Suprapubic skin (tissue), 4 donors: ENCODE measurements at places on chromosomes 12 and 14.

- no peak for DNase-seq
Measured at GRCh38 chr14:105867961-105868599, 341.7 kb downstream of the TMEM121 start.

DNA sequence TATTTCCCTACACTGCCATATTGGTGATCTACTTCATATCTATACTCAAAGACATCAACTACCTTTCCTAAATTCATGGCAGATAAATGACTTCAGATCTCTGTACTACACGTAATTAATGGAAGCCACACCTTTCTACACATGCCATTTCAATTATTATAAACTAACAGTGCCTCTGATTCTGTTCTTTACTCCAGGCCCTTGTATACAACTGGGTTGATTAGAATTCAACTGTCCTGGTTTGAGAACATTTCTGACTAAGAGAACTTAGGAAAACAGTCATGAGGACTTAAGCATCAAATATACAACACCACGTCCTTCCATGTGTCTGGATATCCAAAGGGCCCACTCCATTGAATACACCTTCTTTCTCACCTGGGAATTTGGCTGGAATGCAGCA lies 1.8 kb downstream of the ACIN1 start:
- no peak for DNase-seq

DNA sequence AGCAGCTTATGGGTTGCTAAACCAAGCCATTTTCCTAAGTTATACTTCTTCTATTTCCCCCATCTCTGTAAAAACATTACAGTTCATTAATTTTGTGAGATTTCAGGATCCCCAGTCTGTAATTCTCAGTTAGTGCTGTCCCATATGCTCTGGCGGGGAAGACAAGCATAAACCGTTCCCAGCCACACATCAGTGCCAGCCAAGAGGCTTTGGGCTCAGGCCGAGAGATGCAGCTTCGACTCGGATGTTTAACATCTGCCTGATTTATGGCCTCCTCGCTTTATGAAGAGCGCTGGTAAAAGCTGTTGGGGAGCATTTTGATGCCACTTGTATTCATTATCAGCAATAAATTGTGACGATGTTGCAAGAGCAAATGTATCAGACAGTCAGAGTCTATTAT lies 349.1 kb upstream of the CCDC196 start:
- no peak for DNase-seq

GRCh38 chr12:76037130-76038103 lies 5.8 kb upstream of the PHLDA1 start:
- no peak for DNase-seq

DNA sequence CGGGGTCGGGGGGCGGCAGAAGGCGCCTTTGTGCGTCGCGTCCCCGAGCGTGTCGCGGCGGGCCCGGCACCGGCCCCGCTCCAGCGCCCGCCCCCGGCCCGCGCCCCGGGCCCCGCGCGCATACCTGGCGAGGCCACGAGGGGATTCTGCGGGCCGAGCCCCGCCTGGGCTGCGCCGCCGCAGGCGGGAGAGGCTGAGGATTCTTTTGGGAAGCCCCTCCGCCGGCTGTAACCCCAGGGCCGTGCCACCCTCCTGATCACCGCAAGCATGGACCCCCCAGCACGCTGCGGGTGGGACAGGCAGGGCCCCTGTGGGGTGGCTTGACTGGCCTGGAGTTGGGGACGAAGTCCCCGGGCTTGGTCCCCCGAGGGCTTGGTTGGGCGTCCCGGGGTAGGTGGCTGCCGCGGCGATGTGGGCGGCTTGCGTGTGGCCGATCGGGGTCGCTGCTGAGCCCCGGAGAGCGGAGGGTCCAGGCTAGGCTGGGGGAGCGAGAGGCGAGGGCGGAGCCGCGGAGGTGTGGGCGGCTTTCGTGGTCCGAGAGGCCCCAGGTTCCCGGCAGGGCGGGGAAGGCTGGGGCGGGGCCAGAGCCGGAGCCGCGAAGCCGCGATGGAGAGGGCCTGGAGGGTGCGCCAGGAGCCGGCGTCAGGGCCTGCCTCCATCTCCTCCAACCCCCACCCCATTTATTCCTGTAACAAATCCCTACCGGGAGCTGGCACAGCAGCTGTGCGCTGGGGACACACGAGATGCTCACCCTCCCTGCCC lies 28.4 kb upstream of the GPR132 start:
- peak; percentile 68 for DNase-seq

DNA sequence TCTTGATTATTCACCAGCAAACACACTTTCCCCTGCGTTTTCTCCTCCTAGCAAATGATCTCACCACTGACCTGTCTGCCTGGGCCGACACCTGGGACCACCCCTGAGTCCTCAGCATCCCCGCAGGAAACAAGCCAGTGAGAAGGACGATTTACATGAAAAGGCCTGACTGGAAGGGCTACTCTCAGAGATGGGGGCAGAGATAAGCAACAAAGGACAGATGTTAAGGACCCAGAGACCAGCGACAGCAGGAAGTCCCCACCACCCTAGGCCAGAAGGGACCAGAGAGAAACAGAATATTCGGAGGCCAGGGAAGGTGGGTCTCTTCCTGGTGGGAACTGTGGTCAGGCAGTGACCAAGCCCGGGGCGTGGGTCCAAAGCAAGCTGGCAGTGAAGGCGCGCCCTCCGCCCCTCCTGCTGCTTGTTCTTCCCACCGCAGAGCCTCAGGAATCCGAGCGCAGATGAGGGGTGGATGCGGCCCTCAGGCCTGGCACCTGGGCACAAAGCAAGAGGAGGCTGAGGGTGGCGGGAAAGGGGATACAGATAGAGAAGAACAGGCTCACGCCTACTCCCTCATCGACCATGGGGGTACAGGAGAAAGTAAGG lies 55.8 kb downstream of the STX2 start:
- DNase-seq: no peak

DNA sequence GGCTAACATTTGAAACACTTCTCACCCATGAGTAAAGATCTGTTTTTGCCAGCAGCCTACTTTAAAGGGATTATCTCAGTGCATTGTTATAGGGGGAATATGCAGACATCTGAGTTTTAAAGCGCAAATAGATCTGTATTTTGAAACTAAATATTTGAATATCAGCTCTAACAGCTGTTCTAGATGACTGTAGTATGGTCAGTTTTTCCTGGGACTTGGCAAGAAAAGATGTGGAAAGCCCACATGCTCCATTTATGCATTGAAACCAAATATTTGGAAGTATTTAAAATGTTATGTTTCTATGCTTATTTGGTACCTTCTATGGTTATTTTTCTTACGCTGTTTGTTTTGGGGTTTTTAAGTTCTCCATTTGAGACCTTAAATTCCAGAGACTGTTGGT lies 41.7 kb downstream of the RIC8B start:
- DNase-seq: no peak

DNA sequence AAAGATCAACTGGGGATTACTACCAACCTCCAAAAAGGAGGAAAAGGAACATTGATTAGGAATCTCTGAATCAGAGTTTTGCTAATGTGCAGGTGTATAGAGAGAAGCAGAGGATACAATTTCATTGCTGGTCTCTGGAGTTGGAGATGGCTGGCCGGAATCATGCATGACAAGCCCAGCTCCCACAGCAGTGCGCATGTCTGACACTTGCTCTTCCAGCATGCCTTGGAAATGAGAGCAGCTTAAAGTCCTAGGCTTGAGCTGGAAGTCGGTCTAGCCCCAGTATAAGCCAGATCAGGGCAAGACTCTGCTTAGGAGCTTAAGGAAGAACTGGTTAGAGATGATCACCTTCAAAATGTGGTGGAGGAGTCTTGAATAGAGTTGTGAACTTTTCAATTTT lies 742.8 kb downstream of the DIO2 start:
- no peak for DNase-seq

- DNase-seq: no peak
Measured at GRCh38 chr14:104554088-104554607, 25.4 kb upstream of the C14orf180 start.

- no peak for DNase-seq
Measured at GRCh38 chr12:123050331-123050831, 69.9 kb downstream of the ARL6IP4 start.

DNA sequence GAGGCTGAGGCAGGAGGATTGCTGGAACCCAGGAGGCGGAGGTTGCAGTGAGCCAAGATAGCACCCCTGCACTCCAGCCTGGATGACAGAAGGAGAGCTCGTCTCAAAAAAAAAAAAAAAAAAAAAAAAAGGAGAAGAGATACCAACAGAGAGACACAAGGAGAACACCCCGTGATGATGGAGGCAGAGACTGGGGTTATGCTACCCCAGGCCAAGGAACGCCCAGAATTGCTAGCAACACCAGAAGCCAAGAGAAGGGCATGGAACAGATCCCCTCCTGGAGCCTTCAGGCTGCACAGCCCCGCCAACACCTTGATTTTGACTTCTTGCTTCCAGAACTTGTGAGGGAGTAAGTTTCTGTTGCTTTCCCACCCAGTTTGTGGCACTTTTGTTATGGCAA lies 148.0 kb upstream of the FOXN3 start:
- DNase-seq: no peak

- DNase-seq: no peak
Measured at GRCh38 chr14:73025544-73025943, 1.4 kb downstream of the ZFYVE1 start.

GRCh38 chr14:92534932-92535643 lies 21.5 kb downstream of the RIN3 start:
- DNase-seq: no peak

DNA sequence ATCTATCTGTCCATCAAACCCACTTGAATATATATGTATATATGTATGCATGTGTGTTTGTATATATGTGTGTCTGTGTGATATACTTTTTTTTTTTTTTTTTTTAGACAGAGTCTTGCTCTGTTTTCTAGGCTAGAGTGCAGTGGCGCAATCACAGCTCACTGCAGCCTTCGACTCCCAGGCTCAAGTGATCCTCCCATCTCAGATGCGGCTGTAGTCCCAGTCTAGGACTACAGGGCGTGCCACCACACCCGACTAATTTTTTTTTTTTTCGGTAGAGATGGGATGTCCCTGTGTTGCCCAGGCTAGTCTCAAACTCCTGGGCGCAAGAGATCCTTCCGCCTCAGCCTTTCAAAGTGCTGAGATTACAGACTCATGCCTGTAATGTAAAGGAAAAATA lies 13.0 kb upstream of the APOBEC1 start:
- DNase-seq: no peak

DNA sequence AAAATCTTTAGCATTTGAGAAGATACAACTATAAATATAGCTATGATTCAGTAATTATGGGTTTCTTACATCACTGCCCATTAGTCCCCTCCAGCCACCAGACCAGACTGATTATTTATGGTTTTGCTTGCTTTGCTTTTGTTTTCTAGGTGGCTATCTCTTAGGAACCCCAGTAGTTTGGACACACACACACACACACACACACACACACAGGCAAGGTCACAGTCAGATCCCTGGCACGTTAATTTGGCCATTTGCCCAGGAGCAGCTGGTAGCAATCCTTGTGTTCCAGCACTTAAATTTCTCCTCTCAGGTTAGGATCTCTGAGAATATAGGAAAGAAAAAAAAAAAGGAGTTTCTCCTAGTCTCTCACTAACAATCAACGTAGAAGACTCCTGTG lies 90.2 kb upstream of the RESF1 start:
- no peak for DNase-seq

- DNase-seq: no peak
Measured at GRCh38 chr12:68759852-68760251, 13.9 kb downstream of the SLC35E3 start.

DNA sequence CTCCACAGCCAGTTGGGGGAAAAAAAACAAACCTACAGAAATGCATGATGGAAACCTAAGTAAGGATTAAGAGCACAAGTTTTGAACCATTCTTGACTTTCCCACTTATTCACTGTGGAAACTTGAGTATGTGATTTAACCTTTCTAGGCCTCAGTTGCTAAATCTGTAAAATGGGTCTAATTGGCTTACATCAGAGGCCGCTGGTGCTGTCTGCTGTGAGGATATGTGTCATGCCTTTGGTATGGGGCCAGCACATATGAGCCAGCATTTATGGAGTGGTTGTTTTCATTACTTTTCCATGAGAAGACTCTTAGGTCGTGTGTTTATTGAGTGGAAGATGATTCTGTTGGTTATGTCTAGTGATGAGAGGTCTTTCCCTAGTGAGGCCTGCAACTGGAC lies 102.4 kb downstream of the ESR2 start:
- no peak for DNase-seq

GRCh38 chr12:108580531-108580930 lies 17.4 kb downstream of the TMEM119 start:
- DNase-seq: no peak

DNA sequence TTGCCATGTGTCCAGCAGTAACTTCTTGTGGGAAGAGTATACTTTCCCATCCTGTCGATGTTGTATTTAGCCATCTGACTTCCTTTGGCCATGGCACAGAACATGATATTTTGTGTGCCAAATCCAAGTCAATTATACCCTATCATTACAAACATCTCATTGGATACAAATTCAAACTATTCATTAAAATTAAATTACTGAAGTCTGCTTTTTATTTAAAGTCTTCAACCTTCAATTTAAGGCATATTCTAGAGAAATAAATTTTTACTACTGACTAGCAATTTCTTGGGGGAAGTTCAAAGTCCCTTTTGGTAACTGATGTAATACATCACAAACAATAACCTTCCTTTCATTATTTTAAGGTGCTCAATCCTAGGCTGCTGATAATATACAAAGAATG lies 192.6 kb downstream of the SLC6A15 start:
- no peak for DNase-seq

GRCh38 chr14:54207476-54208462 lies 189.0 kb upstream of the CDKN3 start:
- DNase-seq: no peak

- DNase-seq: no peak
Measured at GRCh38 chr12:130401703-130402102, 64.0 kb downstream of the PIWIL1 start.

DNA sequence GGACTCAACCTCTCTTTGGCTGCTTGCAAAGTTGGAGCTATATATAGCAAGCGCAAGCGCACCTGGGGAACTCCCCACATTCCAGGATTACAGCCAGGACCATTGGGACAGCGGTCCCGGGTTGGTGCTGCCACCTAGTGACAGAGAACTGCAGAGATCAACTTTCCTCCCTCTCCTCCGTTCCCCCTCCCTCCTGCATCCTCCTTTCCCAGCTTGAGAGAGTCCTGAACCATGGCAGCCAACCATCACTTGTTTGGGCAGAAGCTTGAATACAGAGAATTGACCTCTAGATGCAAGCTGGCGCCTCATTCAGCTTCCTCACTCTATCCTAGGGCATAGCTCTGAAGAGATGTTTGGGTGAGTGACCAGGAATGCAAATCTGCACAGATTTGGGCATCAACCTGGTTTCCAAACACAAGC lies 17.4 kb upstream of the FLVCR2 start:
- no peak for DNase-seq

GRCh38 chr12:79114896-79115295 lies 250.3 kb downstream of the SYT1 start:
- DNase-seq: no peak

DNA sequence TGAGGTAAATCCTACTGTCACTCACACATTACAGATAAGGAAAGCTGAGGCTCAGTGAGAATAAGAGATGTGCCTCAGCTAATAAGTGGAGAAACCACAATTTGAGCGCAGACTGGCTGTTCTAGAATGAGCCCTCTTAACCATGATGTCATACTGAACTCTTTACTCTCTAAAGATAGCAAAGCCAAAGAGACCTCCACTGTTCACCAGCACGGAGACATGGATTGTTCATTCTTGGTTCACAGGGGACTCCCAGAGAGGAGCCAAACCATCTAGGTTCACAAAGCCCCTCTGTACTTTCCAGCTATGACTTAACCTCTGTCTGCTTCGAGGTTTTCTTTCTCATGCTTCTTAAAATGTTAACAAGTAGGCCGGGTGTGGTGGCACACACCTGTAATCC lies 32.7 kb upstream of the YARS2 start:
- no peak for DNase-seq
